ENCODE measurements at places on chromosomes 16 and 17.

- no peak for DNase-seq
Observed at GRCh38 chr16:64092271-64092670, 1029.6 kb downstream of the CDH11 start.

- DNase-seq, result no peak
Observed at GRCh38 chr17:79213305-79213704, 138.7 kb downstream of the ENGASE start.

GRCh38 chr16:13018026-13018425 is 116.6 kb downstream of the SHISA9 start:
- DNase-seq, result no peak

- DNase-seq, result peak; percentile 23
Observed at GRCh38 chr17:40963838-40964237, 2.9 kb downstream of the KRT39 start.

DNA sequence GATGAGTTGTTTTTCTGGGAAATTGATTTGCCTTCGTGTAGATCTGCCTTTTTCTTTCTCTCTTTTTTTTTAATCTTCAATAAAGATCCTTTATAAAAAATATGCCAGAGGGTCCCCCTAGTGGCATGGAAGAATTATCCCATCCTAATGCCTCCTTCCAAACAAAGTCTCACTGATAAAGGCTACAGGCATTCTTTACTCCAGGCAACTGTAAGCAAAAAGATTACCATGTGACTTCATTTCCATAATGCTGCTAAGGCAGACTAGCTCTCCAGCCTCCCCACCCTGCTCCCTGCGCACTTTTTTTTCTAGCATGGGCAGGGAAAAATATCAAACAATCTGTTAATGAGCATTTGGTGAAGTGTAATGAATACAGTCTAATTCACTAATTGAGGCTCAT is 220.2 kb upstream of the CDH8 start:
- peak; percentile 6 for DNase-seq

- no peak for DNase-seq
Observed at GRCh38 chr17:68004201-68004600, 7.9 kb upstream of the C17orf58 start.
